Activated CD8-positive, alpha-beta memory T cell treated with anti-CD3 and anti-CD28 coated beads for 4 hours (primary cell): ENCODE measurements at places on chromosomes 12 and 14.

DNA sequence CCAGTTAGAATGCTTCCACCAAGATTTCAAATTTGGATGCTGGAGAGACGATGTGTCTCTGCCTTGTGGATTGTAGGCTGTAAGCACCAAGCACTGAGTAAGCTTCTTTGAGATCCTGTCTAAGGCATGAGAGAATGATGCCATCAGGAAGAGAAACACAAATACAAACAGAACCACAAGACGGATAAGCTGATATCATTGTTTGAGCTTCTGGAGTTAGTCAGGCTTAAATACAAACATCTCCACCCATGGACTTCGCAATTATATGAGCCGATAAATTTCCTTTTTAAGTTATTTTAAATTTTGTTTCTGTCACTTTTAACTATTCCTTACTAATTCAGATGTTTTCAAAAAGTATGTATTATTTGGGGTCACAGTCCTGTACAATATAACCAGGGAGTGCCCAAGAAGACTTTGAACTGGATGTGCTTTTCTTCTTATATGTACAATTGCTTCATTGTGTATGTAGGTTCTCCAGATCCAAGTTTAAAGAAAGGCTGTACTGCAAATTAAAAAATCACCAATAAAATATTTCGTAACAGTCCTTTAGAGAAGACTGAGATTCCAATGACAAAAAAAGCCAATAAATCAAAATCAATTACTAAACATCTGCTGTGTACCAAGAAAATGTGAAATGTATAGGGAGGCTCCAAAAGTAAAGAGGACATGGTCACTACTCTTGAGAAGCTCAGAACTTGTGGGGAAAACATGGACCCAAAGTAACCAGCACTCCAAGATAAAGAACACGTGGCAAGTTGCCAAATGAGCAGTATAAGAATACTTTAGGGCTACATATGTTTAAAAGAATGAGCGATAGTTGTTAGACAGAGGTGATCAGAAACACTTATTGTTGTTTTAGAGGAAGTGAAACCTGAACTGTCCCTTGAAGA is 274.1 kb downstream of the ADAMTS20 start:
- no peak for DNase-seq

- DNase-seq = no peak
Observed at GRCh38 chr12:130563323-130563722, 152.8 kb downstream of the RIMBP2 start.

DNA sequence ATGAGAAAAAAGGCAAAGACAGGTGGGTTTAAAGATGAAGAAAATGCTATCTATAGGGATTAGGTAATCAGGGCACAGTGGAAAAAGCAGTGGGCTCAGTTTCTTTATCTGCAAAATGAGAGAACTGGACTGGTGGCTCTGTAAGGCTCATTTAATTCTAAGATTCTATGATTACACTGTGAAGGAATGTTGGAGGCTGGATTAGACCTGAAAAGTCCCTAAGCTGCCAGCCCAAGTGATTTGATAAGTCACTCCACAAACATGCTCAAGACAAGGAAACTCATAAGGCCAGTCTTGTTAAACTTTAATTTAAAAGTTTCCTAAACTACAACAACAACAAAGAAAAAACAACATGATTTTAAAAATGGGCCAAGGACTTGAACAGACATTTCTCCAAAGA is 75.1 kb downstream of the DCAF5 start:
- no peak for DNase-seq

- no peak for DNase-seq
Observed at GRCh38 chr14:36361210-36361853, 40.9 kb upstream of the MBIP start.

DNA sequence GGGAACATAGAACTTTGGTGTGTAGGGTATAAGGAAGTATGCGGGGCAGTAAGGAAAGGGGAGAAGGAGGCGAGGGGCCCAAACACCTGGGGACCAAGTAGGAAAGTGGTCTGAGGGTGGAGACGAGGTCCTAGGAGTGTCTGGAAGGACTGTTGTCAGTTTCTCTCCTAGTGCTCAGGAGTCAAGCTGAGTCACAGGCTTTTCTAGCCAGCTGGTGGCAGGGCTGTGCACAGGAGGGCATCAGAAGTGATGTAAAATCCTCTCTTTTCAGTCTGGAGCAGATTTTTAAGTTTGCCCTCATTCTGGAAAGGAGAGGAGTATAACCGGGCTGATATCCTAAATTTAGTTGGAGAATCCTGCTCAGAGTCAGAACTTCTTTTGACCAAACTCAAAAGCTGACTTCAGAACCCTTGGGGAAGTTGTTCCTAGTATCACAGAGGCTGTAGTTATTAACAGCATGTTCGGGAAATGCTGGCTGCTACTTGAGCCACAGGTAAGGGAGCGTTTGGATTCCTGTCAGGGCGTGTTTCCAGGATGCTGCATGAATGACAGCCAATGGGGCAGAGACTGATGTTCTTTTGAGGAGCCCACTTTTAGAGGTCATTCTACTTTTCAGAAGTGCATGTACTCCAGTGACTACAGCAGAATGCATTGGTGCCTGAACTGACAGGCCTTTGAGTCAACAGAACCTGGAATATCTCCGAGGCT is 19.3 kb downstream of the ZNF664 start:
- no peak for DNase-seq
